ENCODE measurements at places on chromosomes 12 and 14.

DNA sequence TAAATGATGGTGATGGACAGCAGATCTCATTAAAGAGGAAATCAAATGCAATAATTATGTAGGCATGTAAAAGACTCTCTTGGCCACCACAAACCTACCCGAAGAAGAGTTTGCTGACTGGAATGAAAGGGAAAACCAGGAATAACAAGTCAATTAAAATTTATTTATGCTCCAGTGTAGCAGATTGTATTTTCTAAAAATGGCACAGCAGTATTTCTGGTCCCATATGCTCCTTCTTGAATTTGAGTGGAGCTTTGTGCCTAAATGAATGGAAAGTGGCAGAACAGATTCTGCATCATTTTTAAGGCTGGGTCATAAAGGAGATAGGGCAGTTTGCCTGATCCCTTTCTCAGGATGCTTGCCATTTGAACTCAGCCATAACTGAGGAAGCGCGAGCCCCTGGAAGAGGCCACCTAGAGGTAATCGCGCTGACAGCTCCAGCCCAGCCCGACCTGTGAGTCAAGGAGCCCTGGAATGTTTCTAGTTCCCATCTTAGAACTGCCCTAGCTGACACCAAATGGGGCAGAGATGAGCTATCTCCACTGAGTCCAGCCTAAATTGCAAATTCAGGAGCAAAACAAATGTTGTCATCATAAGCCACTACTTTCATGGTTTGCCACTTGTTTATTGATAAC is 229.2 kb upstream of the TMTC1 start:
- DNase-seq: no peak

DNA sequence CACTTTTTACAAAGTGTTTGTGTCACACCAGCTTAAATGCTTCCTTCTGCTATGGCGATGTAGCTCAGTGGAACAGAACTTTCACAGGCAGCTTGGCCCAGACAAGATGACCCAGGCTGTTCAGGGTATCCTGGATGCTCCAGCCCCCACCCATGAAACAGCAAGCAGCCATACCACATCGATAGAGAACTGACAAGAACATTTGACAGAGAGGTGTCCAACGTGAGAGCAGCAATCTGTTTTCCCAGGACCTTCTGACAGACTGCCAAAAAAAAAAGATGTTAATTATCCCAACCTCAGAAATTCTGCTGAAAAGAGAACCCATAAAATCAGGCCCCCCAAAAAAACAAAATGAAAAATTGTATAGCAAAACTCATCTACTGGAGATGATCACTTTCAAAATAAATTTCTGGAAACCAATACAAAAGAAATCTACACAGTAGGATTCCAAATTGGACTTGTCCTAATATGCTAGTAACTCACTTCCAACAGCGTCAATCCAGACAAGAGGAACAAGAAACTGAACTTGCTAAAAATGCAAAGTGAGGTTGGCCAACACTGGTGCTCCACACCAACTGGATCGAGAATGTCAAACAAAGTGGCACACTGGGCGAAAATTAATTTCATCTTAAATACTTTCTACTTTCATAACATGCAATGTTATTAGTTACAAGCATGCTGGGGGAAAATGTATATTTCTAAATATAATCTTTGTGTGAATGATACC is 118.8 kb downstream of the DPF3 start:
- no peak for DNase-seq

DNA sequence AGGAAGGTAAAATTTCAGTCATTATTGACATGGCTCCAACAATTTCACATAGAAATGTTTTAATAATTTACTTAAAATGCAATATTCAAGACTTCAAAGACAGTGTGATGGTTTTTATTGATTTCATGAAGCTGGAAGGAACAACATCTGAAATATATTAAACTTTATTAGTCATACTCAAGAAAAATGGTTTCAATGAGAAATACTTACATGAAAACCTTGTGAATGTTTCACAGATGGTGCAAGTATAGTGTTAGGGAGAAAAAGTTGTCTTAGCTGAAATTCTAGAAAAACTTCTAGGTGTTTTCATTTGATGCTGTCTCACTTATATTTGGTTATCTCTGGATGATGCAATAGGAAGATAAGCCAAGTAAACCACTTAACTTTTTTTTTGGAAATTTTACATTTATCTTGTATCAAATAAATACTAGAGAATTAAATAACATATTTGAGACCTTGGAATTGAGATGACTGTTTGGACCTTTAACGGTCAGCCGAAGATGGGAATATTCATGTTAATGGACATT is 65.5 kb downstream of the PELI2 start:
- DNase-seq: no peak

- DNase-seq: no peak
Observed at GRCh38 chr14:80239631-80240030, 28.3 kb upstream of the DIO2 start.

GRCh38 chr12:6067152-6067916 is 57.1 kb downstream of the VWF start:
- no peak for DNase-seq

DNA sequence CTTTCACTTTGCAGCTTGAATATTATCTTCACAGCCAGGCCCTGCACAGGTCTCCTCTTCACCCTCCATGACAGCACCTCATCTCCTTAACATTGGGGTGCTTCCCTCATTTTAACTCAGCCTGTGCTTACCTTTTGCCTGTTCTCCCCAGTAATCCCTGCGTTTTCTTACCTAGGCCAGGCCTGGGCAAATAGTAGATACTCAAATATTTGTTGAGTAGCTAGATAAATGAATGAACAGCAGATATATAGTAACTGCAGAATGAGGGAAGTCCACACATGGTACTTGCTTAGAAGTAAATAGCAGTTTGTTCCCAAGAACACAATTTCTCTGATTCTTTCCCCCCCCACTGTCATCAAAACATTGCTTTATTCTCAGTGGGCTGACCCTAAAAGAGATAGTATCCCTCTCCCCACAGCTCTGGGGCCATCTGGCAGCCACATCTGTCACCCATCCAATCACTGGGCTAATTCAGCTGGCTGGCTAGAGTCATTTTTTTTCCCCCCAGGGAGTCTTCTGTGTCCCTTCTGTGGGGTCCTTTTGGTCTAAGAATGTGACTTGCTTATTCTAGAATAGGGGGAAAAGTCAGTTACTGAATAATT is 43.2 kb downstream of the APPL2 start:
- DNase-seq: no peak

DNA sequence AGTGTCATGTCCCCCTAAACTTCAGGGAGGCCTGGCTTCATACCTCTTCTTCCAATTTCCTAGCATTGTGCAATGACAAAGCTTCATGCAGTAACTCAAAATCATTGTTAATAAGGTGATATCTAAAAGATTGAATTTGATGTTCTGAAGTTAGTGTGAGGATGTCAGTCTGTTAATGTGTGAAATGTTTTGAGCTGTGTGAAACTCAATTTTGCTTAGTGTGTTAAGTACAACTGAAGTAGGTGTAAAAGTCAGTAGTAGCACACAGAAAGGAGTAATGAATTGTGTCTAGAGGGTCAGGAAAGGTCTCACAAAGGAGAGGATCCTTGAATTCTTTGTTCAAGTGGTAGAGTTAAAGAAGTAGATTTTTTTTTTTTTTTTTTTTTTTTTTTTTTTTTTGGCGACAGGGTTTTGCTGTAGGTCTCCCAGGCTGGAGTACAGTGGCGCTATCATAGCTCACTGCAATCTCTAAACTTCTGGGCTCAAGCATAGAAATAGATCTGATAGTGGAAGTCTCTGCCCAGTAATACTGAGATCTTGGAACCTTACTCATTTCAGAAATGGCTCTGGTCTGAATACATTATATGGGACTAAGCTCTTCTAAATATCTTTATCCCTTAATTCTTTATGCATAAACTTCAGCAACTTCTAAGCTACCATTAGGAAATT is 63.9 kb downstream of the FUT8 start:
- DNase-seq: no peak

- DNase-seq: no peak
Observed at GRCh38 chr14:97633131-97633738, 836.1 kb downstream of the VRK1 start.

- peak; percentile 30 for DNase-seq
Observed at GRCh38 chr12:127149226-127149964, 1117.6 kb upstream of the TMEM132C start.

- DNase-seq: no peak
Observed at GRCh38 chr12:108232565-108232964, 103.5 kb downstream of the WSCD2 start.

GRCh38 chr14:21263284-21264024 is 5.8 kb downstream of the HNRNPC start:
- DNase-seq: no peak
